ENCODE measurements at places on chromosomes 12 and 14.

GRCh38 chr14:24278424-24278823, 7.0 kb upstream of the RABGGTA start:
- DNase-seq, result no peak

DNA sequence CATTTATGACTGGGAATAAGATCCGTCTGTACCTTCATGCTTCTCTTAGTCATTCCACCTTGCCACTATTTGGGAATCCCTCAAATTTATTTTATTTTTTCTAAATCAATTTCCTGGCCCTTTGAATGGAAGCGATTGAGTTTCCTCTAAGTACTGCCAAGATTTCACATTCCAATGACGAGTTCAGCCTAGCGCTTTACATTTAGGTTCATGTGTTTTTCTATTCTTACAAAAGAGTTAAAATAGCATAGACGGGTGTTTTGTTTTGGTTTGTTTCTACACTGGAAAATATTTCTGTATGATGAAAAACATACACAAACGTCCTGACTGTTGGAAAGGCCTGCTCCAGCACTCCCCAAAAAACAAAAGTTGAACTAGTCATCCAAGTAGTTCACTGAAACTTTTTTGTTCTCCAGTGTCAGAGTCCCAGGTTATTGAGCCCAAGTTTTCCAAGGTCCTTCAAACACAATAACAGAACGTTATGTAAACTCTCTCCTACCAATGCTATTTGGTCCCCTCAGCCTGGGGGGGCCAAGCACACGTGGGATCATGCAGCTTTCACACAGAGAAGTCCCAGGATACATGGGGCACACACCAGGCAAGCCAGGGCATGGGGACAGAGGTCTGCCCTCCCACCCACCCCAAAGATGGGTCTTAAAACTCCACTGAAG, 74.8 kb upstream of the FOXN3 start:
- DNase-seq, result no peak

DNA sequence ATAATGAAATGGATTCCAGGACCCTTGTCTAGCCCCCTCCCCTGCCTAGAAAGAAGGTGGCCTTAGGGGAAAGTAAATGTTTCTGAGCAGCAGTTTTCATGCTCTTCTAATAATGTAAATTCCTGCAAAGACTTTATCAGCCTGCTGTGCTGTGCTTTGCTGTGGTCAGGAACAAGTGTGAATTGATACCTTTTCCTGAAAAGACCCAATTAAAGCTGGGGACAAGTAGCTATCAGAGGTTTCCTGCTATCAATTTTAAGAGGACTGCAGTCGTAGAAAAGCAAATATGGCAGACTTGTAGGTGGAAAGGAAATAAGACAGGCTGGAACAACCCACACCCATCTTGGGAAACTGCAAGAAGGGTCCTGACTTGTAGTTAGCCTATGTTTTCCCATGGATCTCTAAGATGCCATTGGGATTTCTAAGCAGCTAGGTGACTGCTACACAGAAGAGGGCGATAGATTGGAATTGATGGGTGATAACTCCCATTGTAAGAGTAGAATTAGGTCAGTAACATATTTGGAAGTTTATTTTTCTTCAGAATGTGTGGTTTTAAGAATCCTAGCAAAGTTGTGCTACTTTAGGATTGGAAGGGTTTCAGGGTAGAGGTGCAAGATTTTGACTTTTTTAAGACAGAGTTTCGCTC, 3.1 kb downstream of the DYNLL1 start:
- no peak for DNase-seq

- DNase-seq, result no peak
Measured at GRCh38 chr14:24329073-24329663, 5.7 kb downstream of the ADCY4 start.

GRCh38 chr14:60732840-60733483, 1.6 kb upstream of the MNAT1 start:
- no peak for DNase-seq

Data from amniotic stem cell (primary cell).